Stimulated activated CD4-positive, alpha-beta T cell treated with anti-CD3 and anti-CD28 coated beads, Interleukin-1b, Interleukin-23, amount 100 ng/mL, for 1 hour (primary cell): ENCODE measurements at places on chromosomes 6 and 20.

DNA sequence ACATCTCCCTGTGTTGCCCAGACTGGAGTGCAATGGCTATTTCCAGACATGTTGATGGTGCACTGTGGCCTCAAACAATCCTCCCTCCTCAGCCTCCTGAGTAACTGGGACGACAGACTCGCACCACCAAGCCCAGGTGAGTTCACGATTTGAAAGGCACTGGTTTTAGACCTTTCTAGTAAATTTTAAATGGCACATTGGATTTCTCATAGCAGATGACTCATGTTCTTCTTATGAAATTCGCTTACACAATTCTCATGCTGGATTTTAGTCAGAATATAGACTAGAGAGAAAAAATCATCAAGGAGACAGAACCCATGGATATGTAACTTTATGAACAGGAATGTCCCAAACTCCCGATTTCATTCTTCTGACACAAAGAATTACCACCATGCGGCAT is 18.1 kb upstream of the PXDC1 start:
- DNase-seq: no peak

DNA sequence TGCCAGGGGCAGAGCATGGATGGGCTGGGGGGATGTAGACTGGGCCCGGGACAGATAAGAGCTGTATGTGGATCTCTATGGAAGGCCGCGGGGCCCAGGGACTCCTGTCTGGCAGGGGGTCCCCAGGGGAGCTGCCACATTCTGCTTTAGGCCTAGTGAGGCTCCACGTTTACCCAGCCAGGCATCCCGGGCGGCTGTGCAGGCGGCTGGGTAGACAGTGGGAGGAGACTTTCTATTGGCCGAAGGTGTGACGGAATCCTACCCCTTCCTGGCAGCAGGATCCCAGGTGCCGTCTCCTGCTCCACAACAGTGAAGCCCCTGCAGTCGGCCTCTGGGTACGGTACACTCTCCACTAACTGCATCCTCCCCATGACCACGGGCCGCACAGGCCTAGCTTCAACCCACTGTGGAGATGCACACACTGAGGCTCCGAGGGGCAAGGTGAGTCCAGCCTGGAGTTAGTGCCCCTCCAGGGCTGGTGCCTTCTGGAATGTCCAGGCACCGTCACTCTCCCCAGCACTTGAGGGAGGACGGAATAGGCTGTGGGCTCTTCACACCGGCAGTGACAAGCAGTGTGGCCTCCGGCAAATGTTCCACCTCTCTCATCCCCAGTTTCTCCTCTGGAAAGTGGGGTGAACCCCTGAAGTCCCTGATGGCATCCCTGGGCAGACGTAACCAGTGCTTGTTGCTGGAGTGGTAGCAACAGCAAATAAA is 36.8 kb upstream of the ZBP1 start:
- no peak for DNase-seq

GRCh38 chr20:53834749-53835148 is 235.6 kb downstream of the BCAS1 start:
- DNase-seq: no peak

DNA sequence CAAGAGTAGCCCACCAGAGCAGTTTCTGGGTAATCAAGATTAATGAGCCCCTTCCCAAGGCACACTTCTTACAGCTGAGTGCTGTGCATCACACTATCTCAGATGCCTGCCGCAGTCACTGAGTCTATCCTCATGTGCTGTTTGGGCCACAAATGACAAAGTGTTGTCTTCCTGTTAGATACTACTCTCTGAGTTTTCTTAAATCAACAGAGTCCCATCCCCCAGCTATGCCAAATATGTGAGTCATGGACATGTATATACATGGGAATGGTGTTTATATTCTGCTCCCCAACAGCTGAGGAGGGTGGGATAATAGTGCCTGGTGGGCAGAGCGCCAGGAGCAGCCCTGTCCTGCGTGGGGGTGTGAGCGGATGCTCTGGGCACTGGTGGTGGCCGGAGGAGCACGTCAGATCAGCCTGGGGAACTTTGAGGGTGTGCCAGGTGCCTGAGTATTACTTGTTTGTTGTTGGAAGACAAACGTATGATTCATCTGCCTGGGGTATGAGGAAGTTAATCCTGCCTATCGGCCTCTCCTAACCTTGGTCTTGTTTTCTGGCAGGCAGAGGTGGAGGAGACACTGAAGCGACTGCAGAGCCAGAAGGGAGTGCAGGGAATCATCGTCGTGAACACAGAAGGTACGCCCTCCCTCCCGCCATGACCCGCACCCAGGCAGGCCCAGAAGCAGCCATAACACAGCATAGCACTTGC is 9.6 kb downstream of the DYNLRB1 start:
- DNase-seq: no peak

- DNase-seq: no peak
Measured at GRCh38 chr6:129340983-129341382, 369.0 kb downstream of the ARHGAP18 start.

GRCh38 chr20:22946596-22946995 is 88.5 kb upstream of the SSTR4 start:
- DNase-seq: no peak

GRCh38 chr20:37270576-37271420 is 9.2 kb upstream of the GHRH start:
- DNase-seq: no peak

DNA sequence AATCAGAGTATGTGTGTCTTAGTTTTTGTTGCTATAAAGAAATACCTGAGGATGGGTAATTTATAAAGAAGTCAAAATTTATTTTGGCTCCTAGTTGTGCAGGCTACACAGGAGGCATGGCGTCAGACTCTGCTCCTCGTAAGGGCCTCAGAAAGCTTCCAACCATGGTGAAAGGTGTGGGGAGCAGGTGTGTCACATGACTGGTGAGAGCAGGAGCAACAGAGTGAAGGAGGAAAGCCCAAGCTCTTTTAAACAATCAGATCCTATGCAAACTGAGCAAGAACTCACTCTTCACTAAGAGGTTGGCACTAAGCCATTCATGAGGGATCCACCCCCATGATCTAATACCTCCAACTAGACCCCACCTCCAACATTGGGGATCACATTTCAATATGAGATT is 1524.3 kb downstream of the HACE1 start:
- no peak for DNase-seq
